ENCODE measurements at places on chromosomes 3 and 15.

DNA sequence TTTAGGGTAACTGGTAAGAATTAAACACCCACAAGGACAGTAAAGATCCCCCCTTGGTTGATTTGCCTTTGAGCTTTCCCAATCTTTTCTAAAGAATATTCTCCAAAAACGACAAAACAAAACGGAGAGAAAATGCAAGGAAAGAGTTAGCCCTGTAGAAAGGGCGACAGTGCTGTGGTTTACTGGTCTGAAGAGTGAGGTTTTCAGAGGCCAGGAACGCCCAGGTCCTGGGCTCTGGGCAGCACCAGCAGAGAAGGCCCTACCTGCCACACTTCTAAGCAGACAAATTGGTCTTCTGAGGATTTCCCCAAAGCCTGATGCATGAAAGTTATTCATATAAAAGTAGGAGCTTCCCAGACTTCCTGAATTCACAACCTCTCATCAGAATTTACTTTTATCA, 119.3 kb downstream of the KCNMB2 start:
- no peaks in the 10 kb centered on the region for H3K4me1 ChIP-seq
- H3K4me3 ChIP-seq, result no peak overlapping the region
- H3K36me3 ChIP-seq, result no peaks in the 10 kb centered on the region
- DNase-seq, result no peak

DNA sequence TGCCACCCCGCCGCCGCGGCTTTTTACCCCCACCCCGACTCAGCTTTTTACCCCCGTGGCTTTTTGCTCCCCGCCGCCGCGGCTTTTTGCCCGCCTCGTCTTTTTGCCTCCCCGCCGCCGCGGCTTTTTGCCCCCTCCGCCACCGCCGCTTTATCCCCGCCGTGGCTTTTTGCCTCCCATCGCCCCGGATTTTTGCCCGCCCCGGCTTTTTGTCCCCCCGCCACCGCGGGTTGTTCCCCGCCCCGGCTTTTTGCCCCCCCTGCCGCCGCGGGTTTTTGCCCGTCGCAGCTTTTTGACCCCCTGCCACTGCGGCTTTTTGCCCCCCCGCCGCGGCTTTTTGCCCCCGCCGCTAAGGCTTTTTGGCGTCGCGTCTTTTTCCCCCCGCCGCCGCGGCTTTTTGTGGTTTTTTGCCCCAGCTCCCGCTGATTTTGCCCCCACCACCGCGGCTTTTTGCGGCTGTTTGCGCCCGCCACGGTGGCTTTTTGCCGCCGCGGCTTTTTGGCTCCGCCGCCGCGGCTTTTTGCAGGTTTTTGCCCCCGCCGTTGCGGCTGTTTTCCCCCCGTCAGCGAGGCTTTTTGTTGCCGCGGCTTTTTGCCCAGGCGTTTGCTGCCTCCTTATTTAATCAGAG, 597.2 kb downstream of the GOLGA6L6 start:
- H3K36me3 ChIP-seq, result no peaks in the 10 kb centered on the region
- DNase-seq, result no peak
- H3K27ac ChIP-seq, result no peak overlapping the region
- H3K27me3 ChIP-seq, result no peaks in the 10 kb centered on the region
- H3K4me3 ChIP-seq, result no peak overlapping the region

DNA sequence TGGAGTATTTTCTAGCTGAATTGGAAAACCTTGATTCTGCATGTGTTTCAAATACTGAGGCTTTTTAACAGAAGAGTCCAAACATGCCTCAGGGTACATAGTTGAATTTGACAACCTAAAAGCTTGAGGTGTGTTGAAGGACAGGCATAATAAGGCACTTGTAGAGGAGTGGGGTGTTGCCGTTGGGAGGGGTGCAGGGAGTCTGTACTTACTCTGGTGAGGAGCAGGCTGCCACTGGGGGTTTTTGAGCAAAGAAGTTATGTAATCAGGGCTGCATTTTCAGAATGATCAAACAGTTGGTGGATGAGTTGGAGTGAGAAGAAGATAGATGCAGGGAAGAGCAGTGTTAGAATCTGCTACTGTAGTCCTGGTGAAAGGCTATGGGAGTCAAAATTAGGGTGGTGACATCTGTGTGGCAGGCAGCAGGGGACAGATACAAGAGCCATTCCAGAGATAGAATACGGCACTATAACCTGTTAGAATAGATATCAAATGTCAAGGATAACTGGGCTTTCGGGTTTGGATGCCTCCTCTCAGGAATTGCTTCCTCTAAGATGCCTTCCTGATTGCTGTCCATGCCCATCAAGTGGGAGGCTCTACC, 161.6 kb downstream of the GHSR start:
- peak overlapping the region; percentile 74 for H3K27ac ChIP-seq
- peak overlapping the region; percentile 38 for H3K4me3 ChIP-seq
- DNase-seq, result no peak
- peaks cover 9% of the 10 kb centered on the region for H3K27me3 ChIP-seq
- H3K36me3 ChIP-seq, result peaks cover 48% of the 10 kb centered on the region

DNA sequence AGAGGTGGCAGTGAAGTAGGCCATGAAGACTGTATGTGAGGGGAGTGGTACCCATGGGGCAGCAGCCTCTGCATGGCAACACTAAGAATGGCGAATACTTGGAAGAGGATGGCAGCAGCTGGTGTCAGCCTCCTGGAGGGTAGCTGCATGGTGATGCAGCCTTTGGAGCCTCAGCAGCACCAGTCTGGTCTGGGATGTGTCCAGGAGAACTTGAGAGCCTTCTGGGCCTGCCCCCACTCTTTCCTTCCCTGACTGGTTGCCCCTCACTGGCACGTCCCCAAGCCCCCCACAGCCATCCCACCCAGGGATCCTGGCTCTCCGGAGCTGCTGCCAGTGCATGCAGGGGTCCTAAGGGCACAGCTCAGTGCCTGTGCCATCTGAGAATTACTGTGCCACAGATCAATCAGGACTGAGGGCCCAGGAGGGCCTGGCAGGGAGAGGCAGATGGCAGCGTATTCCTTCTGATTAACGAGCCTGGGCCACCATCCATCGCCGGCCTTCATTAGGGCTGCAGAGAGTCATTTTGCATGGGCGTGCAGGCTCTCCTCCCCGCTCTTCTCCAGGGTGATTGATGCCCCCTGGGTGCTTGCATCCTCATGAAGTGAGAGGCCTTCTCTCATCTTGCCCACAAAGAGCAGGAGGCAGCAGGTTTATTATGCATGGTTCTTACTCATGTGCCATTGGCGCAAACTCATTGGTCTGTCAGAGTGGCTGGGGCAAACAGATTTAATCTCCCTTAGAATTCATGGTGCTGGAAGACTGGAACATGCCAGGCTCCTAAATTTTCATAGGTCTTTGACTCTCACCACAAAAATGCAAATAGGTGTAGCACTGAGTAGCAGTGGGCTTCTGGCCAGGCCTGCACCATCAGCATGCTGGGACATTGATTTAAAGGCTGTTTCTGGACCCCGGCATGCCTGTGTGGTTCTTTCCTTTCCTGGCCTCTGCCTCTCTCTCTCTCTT, 116.8 kb downstream of the EPHB1 start:
- H3K36me3 ChIP-seq, result peaks cover 7% of the 10 kb centered on the region
- H3K4me3 ChIP-seq, result no peak overlapping the region
- DNase-seq, result no peak
- H3K27me3 ChIP-seq, result peaks cover 6% of the 10 kb centered on the region
- H3K27ac ChIP-seq, result no peak overlapping the region

DNA sequence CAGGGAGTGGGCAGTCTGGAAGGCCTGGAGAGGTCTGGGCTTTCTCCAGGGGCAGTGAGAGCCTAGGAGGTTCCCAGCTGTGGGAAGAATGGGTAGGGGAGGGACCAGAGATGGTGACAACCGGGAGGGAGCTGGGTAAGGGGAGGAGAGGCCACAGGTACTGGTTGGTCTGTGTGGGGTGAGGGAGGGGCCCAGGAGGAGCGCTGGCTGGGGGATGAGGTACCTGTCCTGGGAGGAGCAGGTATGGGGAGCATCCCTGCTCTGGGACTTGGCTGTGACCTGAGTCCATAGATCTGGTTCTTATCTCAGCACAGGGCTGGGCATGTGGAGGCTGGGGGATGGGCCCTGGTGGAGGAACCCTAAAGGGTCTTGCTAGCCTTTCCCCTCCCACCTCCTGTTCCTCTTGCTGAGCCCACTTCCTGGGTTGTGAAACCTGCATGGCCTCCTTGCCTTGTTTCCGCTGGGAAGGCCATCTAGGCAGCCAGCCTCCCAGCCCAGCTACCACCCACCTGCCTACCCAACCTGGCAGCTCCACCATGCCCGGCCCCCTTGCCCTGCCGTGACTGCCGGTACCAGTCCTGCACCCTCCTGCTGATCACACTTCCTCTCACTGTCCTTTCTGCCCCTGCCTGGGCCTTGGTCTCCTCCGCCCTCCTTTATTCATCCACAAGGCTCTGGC, 11.0 kb downstream of the PRKCD start:
- peak overlapping the region; percentile 45 for H3K4me3 ChIP-seq
- peaks cover 41% of the 10 kb centered on the region for H3K4me1 ChIP-seq
- peak overlapping the region; percentile 83 for H3K27ac ChIP-seq
- H3K27me3 ChIP-seq, result peaks cover 16% of the 10 kb centered on the region

DNA sequence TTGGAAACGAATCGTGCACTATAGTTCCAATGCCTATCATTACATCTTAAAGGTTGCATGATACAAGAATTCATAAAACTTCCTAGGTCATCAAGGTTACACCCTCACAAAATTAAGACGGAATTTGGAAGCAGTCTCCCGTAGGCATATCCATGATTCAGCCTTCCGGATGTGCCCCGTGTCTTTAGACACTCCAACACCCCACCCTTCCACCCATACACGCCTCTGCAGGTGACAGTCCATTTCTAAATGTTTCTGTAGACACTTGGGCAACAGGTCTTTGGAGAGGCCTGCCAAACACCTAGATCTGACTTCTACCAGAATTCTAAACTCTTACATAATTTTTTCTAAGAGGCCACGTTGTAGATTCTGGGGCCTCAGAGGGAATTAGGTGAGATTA, 49.8 kb downstream of the LDHAL6B start:
- DNase-seq, result no peak

GRCh38 chr3:193080821-193081365, 160.1 kb upstream of the PLAAT1 start:
- H3K4me1 ChIP-seq, result no peaks in the 10 kb centered on the region
- no peaks in the 10 kb centered on the region for H3K36me3 ChIP-seq
- no peak overlapping the region for H3K27ac ChIP-seq
- H3K27me3 ChIP-seq, result no peaks in the 10 kb centered on the region
- no peak for DNase-seq
- H3K4me3 ChIP-seq, result no peak overlapping the region

DNA sequence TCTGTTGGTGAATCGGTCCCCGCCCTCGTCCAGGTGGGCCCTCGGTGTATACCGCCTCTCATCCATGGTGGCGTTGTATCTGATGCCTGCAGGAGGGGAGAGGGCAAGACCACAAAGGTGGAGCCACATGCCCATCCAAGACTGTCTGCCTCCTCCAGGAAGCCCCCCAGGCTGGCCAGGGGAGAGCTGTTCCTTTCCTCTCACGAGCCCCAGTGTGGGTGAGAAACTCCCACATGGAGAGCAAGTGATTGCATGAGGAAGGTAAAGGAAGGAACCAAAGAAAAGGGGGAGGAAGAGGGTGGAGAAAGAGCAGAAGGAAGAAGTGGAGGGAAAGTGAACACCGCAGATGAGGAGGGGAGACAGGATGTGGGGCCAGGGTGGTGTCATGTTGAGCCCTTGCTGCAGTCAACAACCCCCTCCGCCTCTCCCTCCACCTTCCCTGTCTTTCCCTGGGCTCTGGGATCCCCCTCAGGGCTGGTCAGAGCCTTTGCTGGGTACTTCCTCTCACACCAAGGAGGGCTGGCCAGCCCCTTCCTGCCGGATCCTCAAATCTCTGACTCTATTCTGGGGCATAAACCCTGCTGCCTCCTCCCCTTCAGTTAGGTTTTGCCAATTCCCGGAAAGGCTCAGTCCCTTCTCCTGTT, 49.3 kb downstream of the FEM1B start:
- H3K27me3 ChIP-seq, result peaks cover 3% of the 10 kb centered on the region
- H3K36me3 ChIP-seq, result no peaks in the 10 kb centered on the region
- no peak for DNase-seq

- no peaks in the 10 kb centered on the region for H3K27me3 ChIP-seq
- no peak overlapping the region for H3K27ac ChIP-seq
- no peak overlapping the region for H3K4me3 ChIP-seq
- no peaks in the 10 kb centered on the region for H3K4me1 ChIP-seq
- no peaks in the 10 kb centered on the region for H3K36me3 ChIP-seq
These were observed 140.4 kb upstream of the ATP2B2 start for GRCh38 chr3:10645800-10646199.

DNA sequence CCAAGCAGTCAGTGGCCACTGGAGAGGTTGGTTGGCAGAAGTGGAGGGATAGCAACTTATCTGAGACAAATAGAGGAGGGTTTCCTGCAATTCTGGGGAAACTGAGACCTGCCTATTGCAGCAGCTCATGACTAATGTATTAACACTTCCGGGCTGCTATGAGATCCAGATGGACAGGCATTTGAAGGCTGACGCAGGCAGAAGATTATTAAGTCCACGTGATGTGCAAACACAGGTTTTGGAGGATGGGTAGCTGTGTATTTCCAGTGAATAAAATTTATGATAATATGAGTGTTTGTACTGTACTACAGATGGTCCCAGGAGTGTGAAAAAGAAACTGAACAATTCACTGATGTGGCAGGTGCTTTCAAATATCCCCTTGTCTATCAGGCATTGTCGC, 28.5 kb upstream of the CFAP161 start:
- no peaks in the 10 kb centered on the region for H3K27me3 ChIP-seq
- H3K4me3 ChIP-seq, result no peak overlapping the region
- no peaks in the 10 kb centered on the region for H3K36me3 ChIP-seq
- DNase-seq, result no peak
- H3K4me1 ChIP-seq, result peaks cover 27% of the 10 kb centered on the region

GRCh38 chr3:124412644-124413043, 317.6 kb upstream of the UMPS start:
- no peak for DNase-seq
- H3K4me3 ChIP-seq, result peak overlapping the region; percentile 76
- no peak overlapping the region for H3K27ac ChIP-seq
- peaks cover 5% of the 10 kb centered on the region for H3K27me3 ChIP-seq
- H3K36me3 ChIP-seq, result peaks cover 49% of the 10 kb centered on the region
